ENCODE measurements at places on chromosomes 4 and X. TPM values are rescaled to one million over a fixed set of nuclear protein-coding genes. Genes with fewer than 3 reads are reported as not detected.
A peak's percentile ranks its signal among the peaks of the same experiment; 100 is the strongest.

The TAB3 gene
- 30.9 TPM for total RNA-seq

The VCX3B gene
- not detected for total RNA-seq

The PWWP3B gene
- total RNA-seq = not detected

The TECRL gene
- total RNA-seq = not detected

GRCh38 chrX:73851014-73852009 is 288.3 kb downstream of the CHIC1 start:
- no peak overlapping the region for H3K27ac ChIP-seq
- H3K36me3 ChIP-seq = no peaks in the 10 kb centered on the region
- DNase-seq = no peak
- no peaks in the 10 kb centered on the region for H3K4me1 ChIP-seq
- no peaks in the 10 kb centered on the region for H3K27me3 ChIP-seq
- no peak overlapping the region for H3K4me3 ChIP-seq

GRCh38 chr4:15469402-15470127 is at the start of gene CC2D2A:
Gene CC2D2A (plus strand): TSS chr4:15469882. CDS start chr4:15475933, 6,051 bp downstream.
- no peak within 1 kb of the TSS for H3K27ac ChIP-seq
- peaks cover 13% of the 10 kb centered on the region for H3K27me3 ChIP-seq
- peaks cover 10% of the 10 kb centered on the region for H3K4me1 ChIP-seq
- H3K36me3 ChIP-seq = no peaks in the 10 kb centered on the region
- peak within 1 kb of the TSS; percentile 75 for H3K4me3 ChIP-seq
- DNase-seq = peak; percentile 9

DNA sequence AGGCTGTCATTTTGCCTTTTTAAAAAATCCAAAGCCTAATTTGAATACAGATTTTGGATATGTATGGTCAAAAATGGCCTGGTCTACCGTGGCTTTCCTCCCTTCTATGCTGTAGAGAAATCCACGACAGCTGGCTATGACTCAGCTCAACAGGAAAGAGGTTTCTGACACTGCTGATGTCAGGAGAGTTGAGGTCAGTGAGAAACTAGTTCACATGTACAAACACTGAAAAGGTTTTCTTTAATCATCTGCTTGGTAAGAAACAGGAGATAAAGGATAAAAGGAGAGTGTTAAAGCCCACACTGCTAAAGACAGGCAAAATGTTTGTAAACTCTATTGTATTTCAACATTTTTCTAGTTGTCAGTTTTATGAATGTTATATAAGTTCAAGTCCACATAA is 113.9 kb downstream of the NYX start:
- no peak overlapping the region for H3K27ac ChIP-seq
- no peaks in the 10 kb centered on the region for H3K4me1 ChIP-seq
- DNase-seq = no peak
- no peaks in the 10 kb centered on the region for H3K27me3 ChIP-seq

DNA sequence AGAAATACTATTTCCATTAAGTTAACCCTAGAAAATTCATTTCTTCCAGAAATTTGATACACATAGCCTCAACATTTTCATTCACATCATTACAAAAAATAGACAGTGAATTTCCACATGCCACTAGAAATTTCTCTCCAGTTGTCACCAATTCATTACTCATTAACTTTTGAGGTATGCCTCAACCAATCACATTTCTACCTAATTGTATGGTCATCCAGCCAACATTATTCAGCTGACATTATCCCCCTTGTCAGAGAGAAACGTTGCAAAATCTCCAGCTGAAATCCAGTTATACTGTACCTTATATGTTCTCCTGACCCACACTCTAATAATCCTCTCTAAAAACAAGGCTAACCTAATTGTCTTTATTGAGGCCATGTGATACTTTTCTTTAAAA is 24.8 kb downstream of the FRYL start:
- H3K36me3 ChIP-seq = no peaks in the 10 kb centered on the region
- DNase-seq = no peak
- peaks cover 49% of the 10 kb centered on the region for H3K4me1 ChIP-seq

DNA sequence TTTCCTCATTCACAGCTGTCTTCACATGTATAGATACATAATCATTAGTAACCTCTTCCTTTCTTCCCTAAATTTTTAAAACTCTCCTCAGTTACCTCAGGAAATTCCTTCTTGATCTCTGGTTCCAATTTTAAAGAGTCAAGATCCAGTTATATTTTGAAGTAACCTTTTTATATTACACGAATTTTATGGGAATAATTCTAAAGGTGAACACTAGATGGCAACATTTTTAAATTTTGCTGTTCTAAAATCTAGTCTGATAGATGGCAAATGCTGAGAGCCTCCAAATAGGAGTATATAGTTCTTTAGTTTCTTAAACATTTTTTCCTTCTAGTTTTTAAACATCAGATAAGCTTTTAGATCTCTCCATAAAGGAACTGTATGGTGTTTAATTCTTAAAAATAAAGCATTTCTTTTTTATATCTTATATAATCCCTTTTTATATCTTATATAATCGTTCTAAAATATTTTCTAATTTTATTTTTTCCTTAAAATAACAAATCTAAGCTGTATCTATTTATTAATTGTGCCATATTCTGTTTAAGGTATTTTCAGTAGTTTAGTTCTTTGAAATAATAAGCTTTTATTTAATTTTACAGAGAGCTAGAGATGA is 37.9 kb upstream of the PAPSS1 start:
- H3K27me3 ChIP-seq = no peaks in the 10 kb centered on the region
- no peak overlapping the region for H3K4me3 ChIP-seq
- H3K4me1 ChIP-seq = no peaks in the 10 kb centered on the region
- H3K27ac ChIP-seq = no peak overlapping the region
- no peaks in the 10 kb centered on the region for H3K36me3 ChIP-seq

DNA sequence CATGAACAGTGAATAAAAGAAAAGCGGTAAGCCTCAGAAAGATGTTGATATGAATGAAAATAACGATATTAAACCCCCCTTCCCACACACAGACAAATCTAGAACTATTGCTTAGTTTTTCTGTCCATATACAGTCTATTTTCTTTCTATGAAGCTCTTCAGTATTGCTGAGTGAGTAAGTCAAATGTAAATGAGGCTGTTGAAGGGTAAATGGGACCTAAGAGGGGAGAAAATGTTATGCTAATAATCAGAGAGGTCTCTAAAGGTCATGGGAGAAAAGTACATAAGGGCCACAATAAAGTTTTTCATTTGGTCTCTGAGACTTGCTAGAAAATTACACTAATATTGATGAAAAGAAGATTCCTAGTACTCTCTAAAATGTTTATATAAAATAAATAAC is 56.2 kb downstream of the PABPC4L start:
- no peaks in the 10 kb centered on the region for H3K4me1 ChIP-seq
- no peaks in the 10 kb centered on the region for H3K27me3 ChIP-seq
- no peaks in the 10 kb centered on the region for H3K36me3 ChIP-seq
- no peak overlapping the region for H3K27ac ChIP-seq
- H3K4me3 ChIP-seq = no peak overlapping the region

GRCh38 chr4:169207436-169208089 is 63.2 kb downstream of the SH3RF1 start:
- no peaks in the 10 kb centered on the region for H3K27me3 ChIP-seq
- DNase-seq = no peak
- no peak overlapping the region for H3K4me3 ChIP-seq
- H3K4me1 ChIP-seq = peaks cover 44% of the 10 kb centered on the region

DNA sequence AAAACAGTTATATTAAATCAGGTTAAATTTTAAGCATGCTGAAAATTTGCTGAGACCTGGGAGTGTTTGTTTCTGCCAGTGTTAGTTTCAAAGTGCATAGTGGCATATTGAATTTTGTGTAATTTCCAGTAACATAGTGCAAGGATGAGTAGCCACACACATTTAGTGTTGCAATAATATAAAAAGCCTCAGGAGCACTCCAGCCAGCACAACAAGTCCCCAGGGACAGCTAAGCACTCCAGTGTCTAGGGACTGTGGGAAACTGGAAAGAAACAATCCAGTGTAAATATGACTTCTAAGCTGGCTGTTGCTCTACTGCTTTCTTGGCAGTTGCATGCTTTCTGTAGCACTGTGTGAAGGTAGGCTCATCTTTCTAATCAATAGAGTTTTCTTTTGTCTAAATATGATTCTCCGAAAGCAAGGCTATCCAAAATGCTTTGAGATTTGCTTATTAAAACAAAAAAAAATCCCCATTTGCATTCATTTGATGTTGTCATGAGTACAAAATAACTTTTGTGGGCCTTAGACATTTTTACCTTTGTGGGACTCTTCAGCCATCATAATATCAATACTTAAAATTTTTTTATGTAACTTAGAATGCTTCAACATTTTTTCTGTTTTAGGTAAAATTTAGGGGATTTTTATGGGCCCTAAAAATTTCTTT is 24.2 kb upstream of the CXCL2 start:
- H3K36me3 ChIP-seq = no peaks in the 10 kb centered on the region
- no peak for DNase-seq
- H3K4me3 ChIP-seq = no peak overlapping the region
- no peaks in the 10 kb centered on the region for H3K4me1 ChIP-seq
- H3K27ac ChIP-seq = no peak overlapping the region

GRCh38 chr4:184583738-184584502 is 65.3 kb downstream of the CASP3 start:
- H3K27me3 ChIP-seq = no peaks in the 10 kb centered on the region
- no peaks in the 10 kb centered on the region for H3K4me1 ChIP-seq
- no peak overlapping the region for H3K4me3 ChIP-seq
- no peaks in the 10 kb centered on the region for H3K36me3 ChIP-seq
- no peak for DNase-seq
- H3K27ac ChIP-seq = no peak overlapping the region

- H3K4me1 ChIP-seq = no peaks in the 10 kb centered on the region
- no peaks in the 10 kb centered on the region for H3K36me3 ChIP-seq
- H3K27ac ChIP-seq = no peak overlapping the region
- no peak overlapping the region for H3K4me3 ChIP-seq
- H3K27me3 ChIP-seq = peaks cover 12% of the 10 kb centered on the region
- no peak for DNase-seq
Observed at GRCh38 chr4:8830056-8830455, 41.6 kb downstream of the HMX1 start.

GRCh38 chrX:155613927-155614559 is 1.3 kb upstream of the TMLHE start:
- peaks cover 15% of the 10 kb centered on the region for H3K36me3 ChIP-seq
- H3K27me3 ChIP-seq = no peaks in the 10 kb centered on the region
- no peaks in the 10 kb centered on the region for H3K4me1 ChIP-seq
- DNase-seq = no peak

DNA sequence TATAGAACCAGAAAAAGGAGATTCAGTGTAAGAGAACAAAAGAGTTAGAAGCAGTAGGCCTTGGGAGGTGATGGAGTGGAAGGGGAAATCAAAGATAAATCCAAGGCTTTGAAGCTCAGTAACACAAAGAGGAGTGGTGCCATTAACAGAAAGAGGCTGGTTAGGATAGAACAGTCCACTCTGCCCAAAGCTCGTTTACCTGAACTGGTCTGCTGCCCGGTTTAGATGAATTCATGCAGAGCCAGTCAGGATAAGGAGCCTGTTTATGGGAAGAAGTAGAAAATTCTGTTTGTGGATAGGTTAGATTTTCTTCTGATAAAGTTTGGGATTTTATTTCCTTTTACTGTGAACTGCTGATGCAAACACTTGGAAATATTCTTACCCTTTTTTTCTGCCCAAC is 80.6 kb downstream of the HMGB2 start:
- no peaks in the 10 kb centered on the region for H3K27me3 ChIP-seq
- peaks cover 12% of the 10 kb centered on the region for H3K36me3 ChIP-seq
- no peak overlapping the region for H3K4me3 ChIP-seq
- no peak for DNase-seq
- peaks cover 27% of the 10 kb centered on the region for H3K4me1 ChIP-seq

- no peaks in the 10 kb centered on the region for H3K36me3 ChIP-seq
- DNase-seq = no peak
- H3K4me3 ChIP-seq = no peak overlapping the region
- no peak overlapping the region for H3K27ac ChIP-seq
- H3K4me1 ChIP-seq = no peaks in the 10 kb centered on the region
Observed at GRCh38 chr4:157226035-157226434, 5.5 kb downstream of the GRIA2 start.

GRCh38 chr4:125013891-125014290 is 300.9 kb upstream of the FAT4 start:
- H3K27me3 ChIP-seq = no peaks in the 10 kb centered on the region
- no peak overlapping the region for H3K27ac ChIP-seq
- no peaks in the 10 kb centered on the region for H3K36me3 ChIP-seq
- H3K4me1 ChIP-seq = no peaks in the 10 kb centered on the region
- DNase-seq = no peak
- H3K4me3 ChIP-seq = no peak overlapping the region

GRCh38 chrX:112513154-112513553 is 166.6 kb downstream of the LHFPL1 start:
- H3K4me1 ChIP-seq = no peaks in the 10 kb centered on the region
- no peak overlapping the region for H3K27ac ChIP-seq
- H3K4me3 ChIP-seq = no peak overlapping the region
- H3K36me3 ChIP-seq = no peaks in the 10 kb centered on the region
- H3K27me3 ChIP-seq = no peaks in the 10 kb centered on the region
- DNase-seq = no peak

- no peak overlapping the region for H3K4me3 ChIP-seq
- no peak for DNase-seq
- H3K27ac ChIP-seq = no peak overlapping the region
Observed at GRCh38 chr4:970854-971520, 2.4 kb downstream of the DGKQ start.

DNA sequence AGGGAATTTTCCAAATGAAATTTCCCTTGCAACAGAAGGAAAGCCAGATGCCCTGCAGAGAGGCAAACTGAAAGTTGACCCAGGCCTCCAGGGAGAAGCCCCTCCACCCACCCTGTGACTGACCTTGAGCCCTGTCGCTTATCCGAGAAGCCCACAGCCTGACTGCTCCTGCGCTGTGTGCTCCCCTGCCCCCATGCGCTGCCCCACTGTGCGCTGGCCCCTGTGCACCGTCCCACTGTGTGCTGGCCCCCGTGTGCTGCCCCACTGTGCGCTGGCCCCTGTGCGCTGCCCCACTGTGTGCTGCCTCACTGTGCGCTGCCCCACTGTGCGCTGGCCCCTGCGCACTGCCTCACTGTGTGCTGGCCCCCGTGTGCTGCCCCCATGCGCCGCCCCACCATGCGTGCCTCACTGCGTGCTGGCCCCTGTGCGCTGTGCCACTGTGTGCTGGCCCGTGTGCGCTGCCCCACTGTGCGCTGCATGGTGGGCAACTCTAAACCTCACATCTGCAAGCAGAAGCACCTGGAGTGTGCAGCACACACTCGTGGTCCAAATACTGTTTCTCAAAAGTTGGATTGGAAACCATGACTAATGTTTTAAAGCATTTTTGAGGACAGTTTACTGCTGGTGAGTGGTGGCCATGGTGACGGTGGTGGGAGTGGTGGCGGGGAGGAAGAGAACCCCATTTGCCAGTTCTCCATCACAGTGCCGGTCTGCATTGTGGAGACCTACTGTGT is 8.3 kb upstream of the GRPEL1 start:
- peaks cover 33% of the 10 kb centered on the region for H3K27me3 ChIP-seq
- no peaks in the 10 kb centered on the region for H3K36me3 ChIP-seq
- H3K4me3 ChIP-seq = no peak overlapping the region
- no peak overlapping the region for H3K27ac ChIP-seq
- H3K4me1 ChIP-seq = peaks cover 1% of the 10 kb centered on the region

- DNase-seq = no peak
- H3K36me3 ChIP-seq = no peaks in the 10 kb centered on the region
- H3K27ac ChIP-seq = no peak overlapping the region
- H3K27me3 ChIP-seq = no peaks in the 10 kb centered on the region
- H3K4me3 ChIP-seq = no peak overlapping the region
Observed at GRCh38 chrX:111257733-111258132, 12.6 kb downstream of the CAPN6 start.
